Fibroblast of lung (primary cell): ENCODE measurements at places on chromosomes 4 and X. TPM values are rescaled to one million over a fixed set of nuclear protein-coding genes. Genes with fewer than 3 reads are reported as not detected.

Gene HHIP
- total RNA-seq: under 0.01 TPM in 2 replicates

Gene TREX2
- total RNA-seq: 1.8 and 3.1 TPM in 2 replicates

GRCh38 chrX:34350561-34351335 is 218.6 kb upstream of the FAM47A start:
- DNase-seq: no peak

GRCh38 chrX:118560489-118560888 is 64.9 kb downstream of the DOCK11 start:
- DNase-seq: no peak

DNA sequence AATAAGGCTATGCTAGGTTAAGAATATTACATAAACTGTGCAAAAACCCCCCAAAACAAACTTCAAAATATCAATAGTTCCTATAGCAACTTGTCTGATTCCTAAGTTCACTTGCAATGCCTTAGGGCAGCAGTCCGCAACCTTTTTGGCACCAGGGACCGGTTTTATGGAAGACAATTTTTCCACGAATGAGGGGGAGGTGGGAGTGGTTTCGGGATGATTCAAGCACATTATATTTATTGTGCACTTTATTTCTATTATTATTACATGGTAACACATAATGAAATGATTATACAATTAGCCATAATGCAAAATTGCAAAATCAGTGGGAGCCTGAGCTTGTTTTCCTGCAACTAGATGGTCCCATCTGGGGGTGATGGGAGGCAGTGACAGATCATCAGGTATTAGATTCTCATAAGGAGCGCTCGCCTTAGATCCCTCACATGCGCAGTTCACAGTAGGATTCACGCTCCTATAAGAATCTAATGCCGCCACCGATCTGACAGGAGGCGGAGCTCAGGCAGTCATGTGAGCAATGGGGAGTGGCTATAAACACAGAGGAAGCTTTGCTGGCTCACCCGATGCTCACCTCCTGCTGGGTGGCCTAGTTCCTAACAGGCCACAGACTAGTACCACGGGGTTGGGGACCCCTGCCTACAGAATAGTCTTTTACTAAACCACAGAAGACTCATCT is 39.7 kb downstream of the ACOX3 start:
- DNase-seq: no peak
